Stimulated activated naive CD8-positive, alpha-beta T cell treated with anti-CD3 and anti-CD28 coated beads, Interleukin-15, Interleukin-2, amounts not matched to agents 100 U/mL and 50 U/mL, for 24 hours (primary cell): ENCODE measurements at places on chromosomes 3 and 15.

DNA sequence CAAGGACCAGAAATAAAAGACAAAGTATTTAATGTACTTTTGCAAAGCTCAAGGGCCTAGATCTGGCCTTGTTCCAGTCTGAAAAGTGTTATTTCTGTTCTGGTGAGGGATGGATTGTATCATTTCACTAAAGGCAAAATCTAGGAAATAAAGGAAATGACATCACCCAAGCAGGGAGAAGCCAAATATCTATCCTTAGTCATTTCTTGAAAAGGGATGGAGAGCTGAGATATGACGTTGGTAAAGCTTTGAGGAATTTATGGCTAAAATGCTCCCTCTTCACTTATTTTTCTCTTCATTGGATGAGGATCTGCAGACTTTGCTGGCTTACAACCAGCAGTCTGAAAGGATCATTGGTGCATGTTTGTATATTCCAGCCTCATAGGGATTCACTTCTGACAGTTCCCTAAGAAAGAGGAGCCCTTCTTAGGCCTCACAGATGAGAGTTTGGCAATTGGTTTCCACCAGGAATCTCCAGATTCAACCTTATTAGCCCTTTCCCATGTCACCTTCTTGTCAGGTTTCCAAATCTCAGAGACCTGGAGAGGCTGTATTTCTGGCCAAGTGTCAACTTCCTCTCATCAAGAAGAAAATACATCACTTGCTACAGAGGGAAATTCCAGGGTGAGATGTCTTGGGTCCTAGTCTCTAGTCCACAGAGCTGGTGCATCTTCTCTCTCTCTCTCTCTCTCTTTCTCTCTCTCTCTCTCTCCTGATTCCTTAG, 93.7 kb upstream of the BOC start:
- no peak for DNase-seq

DNA sequence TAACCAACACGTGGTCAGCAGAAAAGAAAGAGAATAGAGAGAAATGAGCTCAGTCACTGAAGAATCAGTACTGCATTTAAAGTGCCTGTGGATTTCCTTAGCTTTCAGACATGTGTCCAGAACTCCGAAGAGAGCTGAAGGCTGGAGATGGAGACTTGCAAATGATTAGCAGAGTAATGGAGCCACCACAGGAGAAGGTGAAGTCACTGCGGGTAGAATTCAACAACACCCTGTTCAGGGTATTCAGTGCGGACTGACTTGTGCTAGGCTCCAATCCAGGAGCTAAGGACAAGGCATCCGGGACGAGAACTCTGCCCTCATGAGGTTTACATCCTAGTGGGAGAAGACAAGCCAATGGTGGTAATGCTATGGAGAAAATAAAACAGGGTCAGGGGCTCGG, 4.2 kb downstream of the EIF4E3 start:
- DNase-seq, result no peak

DNA sequence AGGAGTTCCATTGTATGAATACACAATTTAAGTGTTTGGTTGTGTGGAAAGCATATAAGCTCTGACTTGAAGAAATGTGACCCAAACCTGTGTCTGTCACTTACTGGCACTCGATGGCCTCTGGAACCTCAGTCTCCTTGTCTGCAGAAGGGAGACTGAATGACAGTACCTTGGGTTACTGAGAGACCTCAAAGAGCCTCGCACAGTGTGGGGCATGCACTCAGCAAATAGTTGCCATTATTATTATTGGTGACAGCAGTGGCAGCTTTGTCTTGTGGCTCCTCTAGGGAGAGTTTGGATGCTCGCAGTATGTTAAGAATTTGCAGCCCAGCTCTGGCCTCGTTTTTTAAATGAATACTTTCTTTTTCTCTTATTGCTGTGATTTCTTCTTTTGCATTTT, 43.4 kb downstream of the EEFSEC start:
- no peak for DNase-seq

- no peak for DNase-seq
Observed at GRCh38 chr3:157099326-157100095, 60.4 kb downstream of the CCNL1 start.

DNA sequence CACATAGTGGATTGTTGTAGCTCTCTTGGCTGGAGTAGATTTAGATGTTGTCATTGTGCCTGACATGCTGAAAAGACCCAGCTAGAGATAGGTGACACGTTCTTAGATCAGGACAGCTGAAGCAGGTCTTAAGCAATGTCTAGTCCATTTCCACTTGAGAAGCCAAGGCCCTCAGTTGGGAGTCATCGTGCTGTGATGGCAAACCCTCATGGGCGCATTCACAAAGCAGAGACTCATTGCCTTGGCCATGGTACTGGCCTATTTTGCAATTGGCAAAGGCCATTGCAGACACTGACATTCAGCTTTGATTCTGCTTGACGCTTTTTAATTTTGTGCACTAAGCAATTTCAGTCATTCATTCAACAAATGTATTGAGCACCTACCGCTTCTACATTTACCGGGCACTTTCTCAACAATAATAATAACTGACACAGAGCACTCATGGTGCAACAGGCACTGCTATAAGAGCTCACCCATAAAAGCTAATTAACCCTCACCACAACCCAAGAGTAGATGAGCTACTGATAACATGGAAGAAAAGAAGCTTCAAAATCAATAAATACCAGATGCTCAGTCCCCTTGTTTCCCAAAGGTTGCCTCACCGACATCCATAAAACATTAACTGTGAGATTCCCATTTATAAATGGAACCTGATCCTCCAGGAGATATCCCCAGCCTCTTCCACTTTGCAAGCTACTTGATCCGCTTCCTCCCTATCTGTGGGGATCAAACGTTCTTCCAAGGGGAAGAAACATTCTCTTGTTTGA, 200.1 kb downstream of the TLE3 start:
- no peak for DNase-seq

- no peak for DNase-seq
Observed at GRCh38 chr3:184399410-184399809, 19.6 kb downstream of the CHRD start.

- DNase-seq, result no peak
Observed at GRCh38 chr3:105842943-105843342, 25.9 kb downstream of the CBLB start.

GRCh38 chr3:27428446-27428845, 55.7 kb downstream of the SLC4A7 start:
- DNase-seq, result no peak

DNA sequence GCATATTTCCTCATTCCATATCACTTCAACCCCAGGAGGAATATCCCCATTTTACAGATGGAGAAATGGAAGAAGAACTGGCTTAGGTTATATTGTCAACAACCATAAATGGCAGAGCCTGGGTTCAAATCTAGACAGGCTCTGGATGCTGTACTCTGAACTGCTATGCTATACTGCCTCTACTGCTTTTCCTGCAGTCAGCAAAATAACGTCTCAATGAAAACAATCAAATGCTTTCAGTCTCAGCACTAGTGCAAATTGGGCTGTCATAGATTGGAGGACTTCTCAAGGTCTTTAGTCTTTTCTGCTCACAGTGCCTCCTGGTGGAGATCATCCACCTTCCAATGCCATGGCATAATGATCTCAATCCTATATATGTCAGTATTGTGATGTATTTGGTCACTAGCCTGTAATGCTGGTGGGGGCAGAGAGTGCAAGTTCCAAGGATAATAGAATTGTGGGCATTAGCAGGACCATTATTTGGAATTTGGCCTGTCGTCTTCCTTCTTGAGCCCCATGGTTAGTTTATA, 285.0 kb downstream of the CLSTN2 start:
- no peak for DNase-seq

GRCh38 chr3:139671107-139671506, 6.7 kb downstream of the NMNAT3 start:
- no peak for DNase-seq

DNA sequence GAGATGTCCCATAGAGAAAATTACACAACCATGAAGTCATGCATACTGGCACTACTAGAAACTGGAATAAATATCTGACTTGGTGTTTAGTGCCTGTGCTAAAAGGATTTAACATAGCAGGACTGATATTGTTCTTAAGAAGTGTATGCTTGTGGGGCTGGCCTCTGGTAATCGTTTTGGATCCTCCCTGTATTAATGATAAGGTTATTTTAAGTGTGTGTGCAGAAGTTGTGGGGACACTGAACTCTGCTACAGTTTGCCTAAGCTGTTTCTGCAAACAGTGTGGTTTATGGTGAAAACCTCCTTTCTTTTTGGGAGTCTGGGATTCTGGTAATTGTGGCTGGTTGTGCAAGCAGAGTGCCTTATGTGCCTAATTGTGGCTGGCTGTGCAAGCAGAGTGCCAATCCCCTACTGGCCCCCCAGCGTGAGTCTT, 120.8 kb downstream of the CLASP2 start:
- DNase-seq, result no peak

DNA sequence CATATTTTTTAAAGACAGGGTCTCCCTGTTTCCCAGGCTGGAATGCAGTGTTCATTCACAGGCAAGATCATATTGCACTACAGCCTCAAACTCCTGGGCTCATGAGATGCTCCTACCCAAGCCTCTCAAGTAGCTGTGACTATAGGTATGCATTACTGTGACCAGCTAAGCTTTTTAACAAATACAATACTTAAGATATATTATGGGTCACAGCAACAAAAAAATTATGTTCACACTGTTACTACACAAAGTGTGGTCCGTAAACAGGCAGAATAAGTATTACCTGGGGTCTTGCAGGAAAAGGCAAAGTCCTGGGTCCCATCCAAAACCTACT, 152.5 kb downstream of the VPS13C start:
- no peak for DNase-seq

- DNase-seq, result no peak
Observed at GRCh38 chr3:77372018-77372417, 332.1 kb downstream of the ROBO2 start.

DNA sequence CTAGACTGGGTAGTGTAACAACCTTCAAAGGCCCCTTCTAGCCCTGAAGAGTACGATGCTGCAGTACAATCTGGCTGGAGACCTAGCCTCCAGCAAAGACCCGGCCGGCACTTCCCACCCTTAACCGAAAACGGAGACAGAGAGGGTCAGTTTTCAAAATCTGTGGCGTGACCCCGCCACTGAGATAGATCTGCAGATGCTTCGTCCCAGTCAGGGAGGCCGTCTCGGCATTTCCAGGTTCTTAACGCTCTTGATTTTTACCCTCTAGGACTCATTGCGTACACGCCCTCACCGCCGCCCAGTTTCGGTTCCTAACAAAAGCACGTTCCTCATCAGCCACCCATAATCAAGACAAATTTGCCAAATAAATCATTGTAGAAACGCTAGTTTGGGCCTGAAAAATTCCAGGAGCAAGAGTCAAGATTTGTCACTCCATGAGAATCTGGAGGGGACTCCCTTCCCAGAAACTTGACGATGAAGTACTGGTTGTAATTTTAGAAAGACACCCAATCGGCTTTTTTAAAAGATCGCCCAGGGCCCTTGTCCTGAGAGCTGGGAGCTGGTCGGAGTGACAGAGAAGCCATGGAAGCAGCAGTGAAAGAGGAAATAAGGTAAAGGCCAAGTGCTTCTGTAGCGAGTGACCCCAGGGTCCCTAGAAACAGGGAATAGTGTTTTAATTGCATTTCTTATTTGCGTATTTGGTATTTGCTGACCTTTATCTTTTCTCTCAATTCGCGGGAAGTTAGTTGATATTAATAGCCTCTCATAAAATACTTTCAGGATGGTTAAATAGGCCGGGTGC, 868 bp upstream of the TMEM87A start:
- DNase-seq, result peak; percentile 70

DNA sequence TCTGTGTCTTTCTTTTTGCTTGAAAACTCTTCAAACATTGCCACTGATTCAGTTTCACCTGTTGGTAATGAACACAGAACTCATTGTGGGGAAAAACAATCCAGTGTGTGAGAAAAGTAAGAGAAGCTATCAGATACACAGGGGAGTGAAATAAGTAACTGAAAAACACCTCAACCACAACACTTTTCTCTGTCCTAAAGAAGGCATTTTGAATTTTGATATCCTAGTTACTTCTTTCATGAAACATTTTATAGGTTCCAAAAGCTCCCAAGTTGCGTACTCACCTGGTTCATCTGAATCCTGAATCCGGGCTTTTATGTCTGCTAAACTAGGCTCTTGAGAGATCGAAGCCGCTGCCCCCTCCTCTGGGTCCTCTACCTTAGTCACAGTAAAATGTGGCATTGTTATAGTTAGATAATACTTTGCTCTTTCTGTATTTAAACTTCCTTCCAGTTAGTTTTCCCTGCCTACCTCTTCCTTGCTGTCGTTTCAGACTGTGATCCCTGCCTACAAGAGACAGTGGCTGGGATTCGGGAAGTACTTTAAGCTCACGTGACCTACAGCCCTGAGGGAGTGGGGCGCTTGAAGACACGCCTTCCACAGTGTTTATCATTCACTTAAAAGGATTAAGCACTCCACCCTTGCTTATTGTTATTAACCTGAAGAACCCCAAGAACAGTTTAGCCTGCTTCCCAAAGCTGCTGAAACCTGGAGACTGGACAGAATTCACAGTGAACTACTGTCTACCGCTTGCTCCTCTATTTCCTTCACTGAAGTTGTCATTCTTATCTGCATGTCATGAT, 19.1 kb downstream of the SLC12A6 start:
- no peak for DNase-seq

GRCh38 chr3:10945683-10946287, 46.8 kb upstream of the SLC6A1 start:
- DNase-seq, result peak; percentile 69

GRCh38 chr3:4808637-4809036, 170.6 kb upstream of the BHLHE40 start:
- DNase-seq, result no peak

DNA sequence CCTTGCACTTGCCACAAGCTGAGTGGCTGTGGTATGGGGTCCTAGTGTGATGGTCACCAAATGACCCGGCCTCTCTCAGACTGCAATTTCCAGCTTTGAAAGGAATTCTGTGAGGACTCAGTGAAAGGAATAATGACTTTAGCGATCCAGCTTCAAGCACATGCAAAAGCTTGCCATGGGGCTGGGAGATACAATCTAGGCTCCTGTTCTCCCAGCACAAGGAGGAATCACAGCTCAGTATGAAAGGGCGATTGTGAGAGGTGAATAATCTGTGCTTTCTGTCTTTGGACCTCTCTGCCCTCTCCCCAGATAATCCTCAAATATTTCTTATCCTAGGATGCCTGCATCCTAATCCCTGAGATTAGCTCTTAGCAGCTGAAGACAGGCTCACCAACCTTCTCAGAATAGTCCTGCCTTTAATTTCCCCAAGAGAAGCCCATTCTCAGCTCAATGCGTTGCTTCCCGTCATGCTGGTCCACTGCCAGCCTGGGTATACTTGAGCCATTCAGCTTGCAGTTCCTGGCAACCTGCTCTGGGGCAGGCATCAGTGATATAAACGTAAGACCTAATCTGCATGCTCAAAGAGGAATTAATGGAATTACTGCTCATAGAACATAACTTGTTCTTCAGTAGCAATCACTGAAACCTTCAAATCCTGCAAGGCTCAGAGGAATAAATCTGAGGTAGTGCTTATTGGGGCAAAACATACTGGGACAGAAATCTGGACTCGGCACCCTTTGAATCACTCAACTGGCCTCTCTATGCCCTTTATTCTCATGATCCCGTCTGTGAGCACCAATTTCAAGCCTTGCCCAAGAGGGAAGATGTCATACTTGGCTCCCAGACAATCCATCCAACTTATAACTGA, 15.1 kb downstream of the TLNRD1 start:
- DNase-seq, result no peak

- DNase-seq, result no peak
Observed at GRCh38 chr15:70443486-70444273, 319.7 kb downstream of the UACA start.
